ENCODE measurements at places on chromosomes 1 and 21. TPM values are rescaled to one million over a fixed set of nuclear protein-coding genes. Genes with fewer than 3 reads are reported as not detected.

Gene LCE1D
- not detected for total RNA-seq

Gene SLC5A9
- not detected for total RNA-seq

Gene ACTL8
- not detected for total RNA-seq

Gene SYTL1
- total RNA-seq: 2.4 TPM

Gene PDE4DIP
- 13.6 TPM for total RNA-seq

Gene TXLNA
- 115 TPM for total RNA-seq

Gene TMIGD3
- not detected for total RNA-seq

Gene ADGRL4
- total RNA-seq: not detected

Gene S100A2
- 6.2 TPM for total RNA-seq

Gene HUNK
- 0.05 TPM for total RNA-seq

Gene PPIAL4G
- not detected for total RNA-seq

Gene NADK
- 101 TPM for total RNA-seq

Gene CAPN2
- total RNA-seq: 171 TPM

Gene NOS1AP
- 27.9 TPM for total RNA-seq

Gene ACOT11
- total RNA-seq: 1.9 TPM

Gene MTOR
- 71.2 TPM for total RNA-seq

Gene CLCN6
- 23.6 TPM for total RNA-seq

Gene TNFSF18
- total RNA-seq: not detected

Gene CHODL
- 0.10 TPM for total RNA-seq

Gene HES2
- 11.1 TPM for total RNA-seq

Gene MMP23B
- 5.0 TPM for total RNA-seq

Gene RWDD3
- 6.1 TPM for total RNA-seq

Gene S100A7
- total RNA-seq: not detected

Gene TCHH
- total RNA-seq: 0.28 TPM

Gene PPFIA4
- 1.9 TPM for total RNA-seq

Gene CLDN17
- not detected for total RNA-seq

Gene S100A14
- 0.57 TPM for total RNA-seq

Gene B3GALT2
- 0.08 TPM for total RNA-seq

Gene EDN2
- not detected for total RNA-seq

Gene ROR1
- 19.3 TPM for total RNA-seq

Gene AADACL4
- total RNA-seq: not detected

Gene SLC35E2B
- total RNA-seq: 75.7 TPM

Gene TSACC
- 3.6 TPM for total RNA-seq

Gene IL6R
- 12.2 TPM for total RNA-seq
